LoVo (cell line): ENCODE measurements at places on chromosomes 2 and 18.

DNA sequence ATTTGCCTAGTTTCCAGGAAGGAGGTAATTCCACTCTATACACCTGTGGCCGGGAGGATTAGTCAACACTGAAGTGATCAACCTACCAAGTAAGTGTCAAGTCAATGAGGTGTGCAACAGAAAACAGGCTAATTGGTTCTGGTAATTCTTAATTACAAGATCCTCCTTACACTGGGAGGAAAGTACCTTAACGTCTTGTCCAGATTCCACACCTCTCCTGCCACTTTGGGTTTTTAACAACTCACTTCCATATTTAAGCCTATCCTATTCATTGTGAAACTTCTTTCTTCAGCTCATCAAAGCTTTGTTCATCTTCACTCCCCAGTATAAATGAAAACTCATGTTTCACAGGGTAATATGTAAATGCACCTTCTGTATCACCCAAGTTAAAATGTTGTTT is 22.0 kb upstream of the MAP4K4 start:
- DNase-seq, result no peak

GRCh38 chr2:36657703-36658102 is 38.8 kb upstream of the VIT start:
- no peak for DNase-seq

DNA sequence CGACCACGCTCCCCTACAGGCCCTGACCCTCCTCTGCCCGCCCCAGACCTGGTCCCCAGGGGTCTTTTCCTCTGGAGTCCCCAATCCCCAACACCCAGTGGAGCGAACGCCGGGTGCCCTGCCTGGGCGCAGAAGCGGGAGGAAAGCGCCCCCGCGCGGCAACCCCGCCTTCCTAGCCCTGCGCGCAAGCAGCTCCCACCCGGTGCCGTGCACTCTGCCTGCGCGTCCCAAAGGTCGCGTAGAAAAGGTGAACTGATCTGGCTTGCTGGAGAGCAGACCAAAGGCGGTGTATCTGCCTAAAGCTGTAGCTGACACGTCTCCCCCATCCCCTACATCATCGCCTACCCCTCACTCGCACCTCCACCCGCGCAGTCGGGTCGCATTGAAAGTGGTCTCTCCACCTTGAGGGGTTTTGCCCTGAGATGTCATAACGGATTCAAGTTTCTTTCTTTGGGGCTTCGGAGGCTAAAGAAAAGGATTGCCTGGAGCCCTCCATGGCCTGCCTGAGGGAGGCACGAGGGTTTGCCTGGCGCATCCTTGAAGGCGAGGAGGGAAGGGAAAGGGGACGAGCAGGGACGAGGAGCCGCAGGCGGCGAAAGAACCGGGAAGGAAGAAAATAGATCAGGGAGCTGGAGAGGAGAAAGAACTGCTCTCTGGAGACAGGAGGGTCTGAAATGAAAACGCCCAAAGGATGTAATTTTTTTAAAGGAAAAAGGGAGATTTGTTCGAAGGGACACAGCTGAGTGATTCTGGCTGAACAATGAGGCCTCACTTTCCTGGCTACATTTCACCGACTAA is 5.8 kb downstream of the GAD1 start:
- no peak for DNase-seq

- no peak for DNase-seq
Measured at GRCh38 chr18:75456199-75456631, 28.7 kb upstream of the SMIM21 start.

- DNase-seq, result no peak
Measured at GRCh38 chr2:201955702-201956141, 77.9 kb upstream of the FZD7 start.

GRCh38 chr2:227322530-227323205 is 2.4 kb upstream of the MFF start:
- DNase-seq, result no peak

GRCh38 chr2:147375073-147375472 is 469.8 kb upstream of the ACVR2A start:
- DNase-seq, result no peak

- peak; percentile 33 for DNase-seq
Measured at GRCh38 chr18:77208964-77209363, 40.7 kb upstream of the GALR1 start.

- DNase-seq, result no peak
Measured at GRCh38 chr2:6538607-6539006, 327.1 kb downstream of the CMPK2 start.

GRCh38 chr2:154452906-154453493 is 245.5 kb upstream of the KCNJ3 start:
- peak; percentile 5 for DNase-seq

DNA sequence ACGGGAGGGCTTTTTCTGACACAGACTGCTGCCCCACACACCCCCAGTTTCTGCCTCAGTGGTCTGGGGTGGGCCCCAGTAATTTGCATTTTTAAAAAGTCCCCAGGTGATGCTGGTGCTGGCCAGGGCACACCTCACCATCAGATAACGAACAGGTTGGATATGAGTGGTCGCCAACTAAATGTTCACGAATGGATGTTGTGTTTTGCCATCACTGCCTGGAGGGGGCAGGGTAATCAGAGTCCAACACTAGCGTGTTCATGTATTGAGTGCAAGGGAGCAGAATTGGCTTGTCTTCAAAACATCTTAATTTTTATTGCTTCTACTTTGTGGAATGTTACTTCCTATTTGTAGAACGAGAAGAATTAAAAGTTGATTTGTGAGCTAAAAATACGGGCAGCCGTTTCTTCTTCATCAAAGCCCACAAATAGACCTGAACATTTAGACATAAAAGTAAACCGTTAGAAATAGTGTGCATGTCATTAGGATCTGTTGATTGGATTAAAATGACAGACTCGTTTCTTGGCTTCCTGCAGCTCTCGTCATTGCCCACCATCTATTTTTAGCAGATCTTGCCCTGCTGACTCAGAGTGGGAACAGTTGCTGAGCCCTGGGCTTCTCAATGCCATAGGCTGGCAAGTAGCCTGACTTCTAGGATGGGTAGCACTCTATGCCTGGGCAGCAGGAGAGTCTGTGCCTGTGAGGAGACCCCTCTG is 45.2 kb downstream of the NCK2 start:
- DNase-seq, result no peak
